ENCODE measurements at places on chromosomes 3 and 15. TPM values are rescaled to one million over a fixed set of nuclear protein-coding genes. Genes with fewer than 3 reads are reported as not detected.

- no peak for DNase-seq
Observed at GRCh38 chr15:34241376-34242330, 16.8 kb downstream of the EMC4 start.

- DNase-seq: no peak
Observed at GRCh38 chr3:50350213-50350526, 405 bp downstream of the NPRL2 start.

- DNase-seq: peak; percentile 44
Observed at GRCh38 chr3:139718415-139718814, 40.6 kb upstream of the NMNAT3 start.

- no peak for DNase-seq
Observed at GRCh38 chr3:165194511-165195240, 1.5 kb downstream of the SLITRK3 start.

DNA sequence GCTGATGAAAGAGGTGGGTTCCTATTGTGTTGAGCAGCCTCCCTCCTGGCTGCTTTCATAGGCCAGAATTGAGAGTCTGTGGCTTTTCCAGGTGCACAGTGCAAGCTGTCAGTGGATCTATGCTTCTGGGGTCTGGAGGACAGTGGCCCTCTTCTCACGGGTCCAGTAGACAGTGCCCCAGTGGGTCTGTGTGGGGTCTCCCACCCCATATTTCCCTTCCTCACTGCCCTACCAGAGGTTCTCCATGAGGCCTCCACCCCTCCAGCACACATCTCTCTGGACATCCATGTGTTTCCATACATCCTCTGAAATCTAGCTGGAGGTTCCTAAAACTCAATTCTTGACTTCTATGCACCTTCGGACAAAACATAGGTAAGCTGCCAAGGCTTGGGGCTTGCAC lies 201.2 kb downstream of the FAM43A start:
- no peak for DNase-seq

DNA sequence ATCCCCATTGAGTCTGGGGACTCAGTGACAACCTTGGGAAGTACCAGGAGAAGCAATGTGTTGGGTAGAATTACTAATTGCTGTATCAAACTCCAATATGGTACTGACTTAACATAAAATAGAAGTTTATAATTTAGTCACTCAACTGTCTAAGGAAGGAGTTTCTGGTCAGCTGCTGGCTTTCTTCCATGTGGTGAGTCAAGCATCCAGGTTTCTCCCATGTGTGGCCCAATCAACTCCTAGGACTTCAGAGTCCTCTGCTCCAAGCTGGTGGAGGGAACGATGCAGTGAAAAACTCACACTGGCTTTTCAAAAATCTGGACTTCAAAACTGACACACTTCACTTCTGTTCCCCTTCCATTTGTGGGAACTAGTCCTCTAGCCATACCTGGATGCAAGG lies 25.2 kb downstream of the WNT5A start:
- DNase-seq: peak; percentile 55

DNA sequence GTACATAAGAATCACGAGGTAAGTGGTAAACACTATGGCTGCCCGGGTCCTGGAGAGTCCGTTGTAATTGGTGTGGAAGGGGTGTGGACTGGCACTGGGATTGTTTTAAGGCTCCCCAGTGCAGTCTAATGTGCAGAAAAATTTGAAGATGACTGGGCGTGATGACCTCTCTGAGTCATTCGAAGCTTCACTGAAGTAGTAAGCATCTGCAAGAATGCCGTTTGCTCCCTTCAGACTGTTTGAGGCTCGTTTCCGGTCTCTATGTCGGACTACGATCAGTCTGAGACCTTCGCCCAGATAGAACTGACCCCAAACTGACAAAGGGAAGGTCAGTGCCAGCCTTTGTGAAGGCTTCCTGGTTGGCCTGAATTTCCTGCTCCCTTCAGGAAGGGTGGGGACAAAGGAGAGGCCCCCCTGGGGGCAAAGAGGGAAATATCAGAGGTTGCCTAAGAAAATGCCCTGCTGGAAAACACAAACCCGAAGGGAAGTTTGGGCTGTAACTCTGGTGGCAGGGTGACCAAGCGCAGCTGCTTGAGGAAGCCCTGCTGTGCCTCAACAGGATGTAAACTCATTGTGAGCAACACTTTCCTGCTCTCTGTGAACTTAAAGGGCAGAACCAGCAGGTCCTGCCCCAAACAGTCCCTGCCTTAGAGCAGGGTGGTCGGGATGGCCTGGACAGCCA lies 34.6 kb downstream of the BTD start:
- peak; percentile 68 for DNase-seq

- no peak for DNase-seq
Observed at GRCh38 chr3:16740515-16740914, 135.3 kb upstream of the DAZL start.

DNA sequence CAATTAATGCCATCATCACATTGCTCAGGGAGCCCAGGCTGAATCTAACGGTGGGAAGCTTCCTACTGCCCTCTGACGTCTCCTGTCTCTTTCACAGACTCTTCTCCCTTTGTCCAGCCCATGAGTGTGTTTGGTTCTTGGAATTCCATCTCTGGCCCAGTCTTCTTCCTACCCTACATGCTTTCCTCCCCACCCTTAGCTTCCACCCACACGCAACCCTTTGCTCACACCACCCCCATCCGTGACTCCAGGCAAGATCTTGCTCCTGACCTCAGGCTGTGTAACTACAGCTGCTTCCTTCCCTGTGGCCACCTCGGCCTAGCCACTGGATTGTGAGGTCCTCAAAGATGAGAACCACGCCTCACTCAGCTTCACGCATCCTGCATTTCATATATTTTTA lies 72.3 kb upstream of the THBS1 start:
- no peak for DNase-seq

- DNase-seq: peak; percentile 12
Observed at GRCh38 chr15:92451225-92451825, 57.6 kb downstream of the ST8SIA2 start.

DNA sequence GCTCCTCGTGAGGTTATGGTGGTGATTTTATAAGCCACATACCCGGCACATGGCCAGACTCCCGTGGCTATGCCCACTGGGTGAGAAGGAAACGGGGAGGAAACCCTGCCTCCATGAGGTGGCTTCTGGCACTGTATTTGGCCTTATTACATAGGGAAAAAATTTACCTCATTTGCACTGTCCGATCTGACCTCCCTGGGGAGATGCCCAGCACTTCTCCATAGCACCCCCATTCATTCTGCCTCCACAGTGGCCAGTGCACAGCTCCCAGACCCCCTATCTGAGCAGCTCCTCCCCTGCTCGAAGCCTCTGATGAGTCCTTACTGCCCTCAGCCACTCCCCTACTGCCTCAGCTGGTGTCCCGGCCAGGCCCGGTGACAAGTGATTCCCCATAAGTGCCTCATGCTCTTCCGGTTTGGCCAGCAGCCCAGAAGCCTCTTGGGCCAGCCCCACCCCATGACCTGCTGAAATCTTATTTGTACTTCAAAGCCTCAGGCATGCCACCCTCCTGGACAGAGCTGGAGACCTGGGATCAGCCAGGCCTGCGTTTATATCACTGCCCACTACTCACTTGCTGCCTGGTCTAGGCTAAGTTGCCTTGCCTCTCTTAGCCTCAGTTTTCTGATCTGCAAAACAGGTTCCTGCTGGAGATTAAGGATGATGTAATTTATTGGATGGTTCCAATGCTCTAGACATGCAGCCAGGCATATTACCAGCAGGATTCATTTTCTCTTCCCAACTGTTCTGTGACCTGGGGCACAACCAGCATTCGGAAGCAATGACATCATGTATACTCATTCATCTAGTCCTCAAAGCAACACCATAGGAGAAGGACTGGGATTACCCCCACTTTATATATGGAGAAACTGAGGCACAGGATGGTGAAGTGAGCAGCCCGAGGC lies 30.6 kb upstream of the SLC6A6 start:
- peak; percentile 85 for DNase-seq

GRCh38 chr3:57007521-57008460 lies 52.7 kb upstream of the SPATA12 start:
- peak; percentile 84 for DNase-seq

DNA sequence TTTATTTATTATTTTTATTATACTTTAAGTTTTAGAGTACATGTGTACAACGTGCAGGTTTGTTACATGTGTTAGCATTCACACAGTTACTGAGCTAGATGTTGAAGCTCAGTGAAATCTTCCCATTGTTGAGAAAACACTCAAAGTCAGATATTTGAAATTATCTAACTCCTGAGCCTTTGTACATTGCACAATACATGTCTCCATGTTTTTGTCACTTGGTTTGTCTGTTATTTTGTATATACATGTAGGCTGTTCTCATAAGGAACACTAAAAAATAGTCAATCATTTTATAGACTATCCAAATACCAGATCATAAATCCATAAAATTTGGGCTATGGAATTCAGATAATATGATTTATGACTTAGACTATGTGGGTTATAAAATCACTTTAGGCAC lies 1126.5 kb downstream of the NSUN3 start:
- no peak for DNase-seq

The C3orf62 gene
- 1.4 TPM for total RNA-seq

The TMEM158 gene
- total RNA-seq: 17.0 TPM

The GPR156 gene
- 0.91 TPM for total RNA-seq

The ACKR4 gene
- 3.9 TPM for total RNA-seq

The GP9 gene
- total RNA-seq: not detected

All from MG63 (cell line).